ENCODE measurements at places on chromosomes 12 and 14. TPM values are rescaled to one million over a fixed set of nuclear protein-coding genes. Genes with fewer than 3 reads are reported as not detected.

The GPR132 gene
- 0.51 TPM for total RNA-seq

The TRHDE gene
- 0.19 TPM for total RNA-seq

The TMTC1 gene
- total RNA-seq = 0.06 TPM

The PPP1R1A gene
- 0.21 TPM for total RNA-seq

The ADAM20 gene
- total RNA-seq = not detected

The TTC8 gene
- total RNA-seq = 44.1 TPM

The SOAT2 gene
- total RNA-seq = 0.24 TPM

The RIPK3 gene
- not detected for total RNA-seq

The COL2A1 gene
- 0.02 TPM for total RNA-seq

The GMPR2 gene
- 54.6 TPM for total RNA-seq

The TAS2R30 gene
- not detected for total RNA-seq

The OTUB2 gene
- total RNA-seq = 4.8 TPM

The ARMH4 gene
- total RNA-seq = 0.34 TPM

The SETD1B gene
- 14.5 TPM for total RNA-seq

The PMEL gene
- total RNA-seq = 0.65 TPM

The DTX3 gene
- total RNA-seq = 18.1 TPM

The CCDC38 gene
- total RNA-seq = 0.06 TPM

The ARHGDIB gene
- 1.1 TPM for total RNA-seq

The WASHC3 gene
- 33.0 TPM for total RNA-seq

The NKX2-1 gene
- total RNA-seq = 0.06 TPM

The RASAL1 gene
- 0.28 TPM for total RNA-seq

The TAS2R13 gene
- total RNA-seq = not detected

The NFE2 gene
- 0.24 TPM for total RNA-seq

The TMEM229B gene
- total RNA-seq = 0.17 TPM

The IL26 gene
- not detected for total RNA-seq

The TAS2R7 gene
- total RNA-seq = not detected

The CEP128 gene
- 5.1 TPM for total RNA-seq

The KLRD1 gene
- not detected for total RNA-seq

The LRP1-AS gene
- total RNA-seq = not detected

The LAG3 gene
- total RNA-seq = 0.88 TPM

The SNRPF gene
- total RNA-seq = 126 TPM

The ADAM21 gene
- not detected for total RNA-seq

The YEATS4 gene
- 48.4 TPM for total RNA-seq

The HVCN1 gene
- 0.80 TPM for total RNA-seq

The ARHGAP9 gene
- total RNA-seq = 0.29 TPM

The TTC6 gene
- 0.38 TPM for total RNA-seq

The BBS10 gene
- total RNA-seq = 4.6 TPM

The AQP6 gene
- not detected for total RNA-seq

The INHBC gene
- not detected for total RNA-seq

The GALNT9 gene
- total RNA-seq = 7.1 TPM

The PTCSC3 gene
- not detected for total RNA-seq

The TGM1 gene
- total RNA-seq = 1.2 TPM

The FAM181A gene
- not detected for total RNA-seq

The KRT82 gene
- total RNA-seq = not detected

The MOAP1 gene
- total RNA-seq = 15.5 TPM

The SRSF5 gene
- 182 TPM for total RNA-seq

The ZFHX2 gene
- total RNA-seq = 1.7 TPM

The KCNMB4 gene
- 0.18 TPM for total RNA-seq

The GPRC5D gene
- total RNA-seq = not detected

The GNS gene
- total RNA-seq = 59.7 TPM

The DIO2 gene
- total RNA-seq = 9.2 TPM

The IRAK3 gene
- total RNA-seq = 0.09 TPM

The ADAMTS20 gene
- total RNA-seq = not detected

The RNASE7 gene
- not detected for total RNA-seq

The VRTN gene
- total RNA-seq = not detected

The CFAP251 gene
- total RNA-seq = 1.2 TPM

The TOMM20L gene
- not detected for total RNA-seq

The SLC4A8 gene
- 1.2 TPM for total RNA-seq

The LMNTD1 gene
- total RNA-seq = not detected
